ENCODE measurements at places on chromosomes 2 and 18.

DNA sequence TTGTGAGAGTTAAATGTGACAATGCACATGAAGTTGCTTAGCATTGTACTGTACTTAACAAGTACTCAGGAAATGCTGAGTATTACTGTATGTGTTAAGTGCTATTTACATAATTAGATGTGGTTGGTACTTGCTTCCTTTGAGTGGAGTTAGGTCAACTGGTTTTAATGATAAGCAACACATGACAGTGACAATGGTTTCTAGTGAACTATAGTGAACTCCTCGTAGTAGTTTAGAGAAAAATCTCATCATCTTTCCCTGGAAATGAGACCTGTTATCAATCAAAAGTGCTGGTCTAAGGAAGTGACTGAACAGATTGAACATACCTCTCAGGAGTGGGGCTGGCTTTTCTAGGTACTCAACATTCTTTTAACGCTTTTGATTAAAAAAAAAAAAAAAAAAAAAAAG, 29.2 kb upstream of the ZDBF2 start:
- no peak for DNase-seq

DNA sequence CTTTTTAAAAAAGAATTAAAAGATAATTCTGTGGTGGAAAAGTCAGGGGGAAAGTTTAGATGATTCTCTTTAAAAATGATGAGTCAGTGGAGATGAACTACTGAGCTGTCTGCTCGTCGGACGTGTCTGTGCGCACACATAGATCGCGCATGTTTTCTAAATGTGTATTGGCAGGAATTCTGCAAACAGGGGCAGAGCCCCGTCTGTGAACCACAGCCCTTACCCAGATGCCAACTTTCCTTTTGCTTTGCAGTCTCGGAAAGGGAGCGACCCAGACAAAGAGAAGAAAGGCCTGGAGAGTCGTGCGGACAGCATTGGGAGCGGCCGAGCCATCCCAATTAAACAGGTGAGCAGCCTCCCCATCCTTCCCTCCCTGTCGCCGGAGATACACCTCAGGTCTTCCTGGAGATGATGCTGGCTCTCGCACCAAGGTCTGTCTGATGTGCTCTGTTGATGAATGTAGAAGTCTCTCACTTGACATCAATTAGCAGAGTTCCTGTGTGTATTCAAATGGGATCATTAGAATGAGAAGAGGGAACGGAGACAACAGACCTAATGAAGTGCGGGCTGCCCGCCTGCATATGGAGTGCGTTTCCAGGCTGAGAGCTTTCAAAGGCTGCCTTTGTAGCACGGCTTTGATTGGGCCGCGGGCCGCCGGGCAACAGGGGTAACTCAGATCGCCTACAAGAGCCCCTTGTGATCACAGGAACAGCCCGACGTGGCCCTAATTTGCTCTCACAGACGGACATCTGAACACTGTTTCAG, 313.3 kb downstream of the AGAP1 start:
- DNase-seq, result no peak

DNA sequence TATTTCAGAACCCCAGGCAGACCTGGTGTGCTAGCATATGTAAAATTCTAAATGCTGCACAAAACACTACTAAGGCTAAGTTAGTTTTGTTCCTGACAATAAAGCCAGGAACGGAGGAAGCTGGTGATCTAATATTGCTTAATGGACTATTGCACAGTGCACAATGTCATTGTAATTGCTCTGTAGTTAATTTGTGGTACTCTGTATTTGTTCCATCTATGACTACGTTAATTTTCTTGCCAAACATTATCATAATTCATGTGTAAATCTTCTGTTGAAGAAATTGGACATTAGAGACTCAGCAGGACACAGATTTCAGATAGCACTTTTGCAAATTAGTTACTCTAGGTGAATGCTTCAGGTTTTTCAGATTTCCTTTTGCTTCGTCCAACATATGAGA, 232.3 kb downstream of the RIT2 start:
- no peak for DNase-seq

DNA sequence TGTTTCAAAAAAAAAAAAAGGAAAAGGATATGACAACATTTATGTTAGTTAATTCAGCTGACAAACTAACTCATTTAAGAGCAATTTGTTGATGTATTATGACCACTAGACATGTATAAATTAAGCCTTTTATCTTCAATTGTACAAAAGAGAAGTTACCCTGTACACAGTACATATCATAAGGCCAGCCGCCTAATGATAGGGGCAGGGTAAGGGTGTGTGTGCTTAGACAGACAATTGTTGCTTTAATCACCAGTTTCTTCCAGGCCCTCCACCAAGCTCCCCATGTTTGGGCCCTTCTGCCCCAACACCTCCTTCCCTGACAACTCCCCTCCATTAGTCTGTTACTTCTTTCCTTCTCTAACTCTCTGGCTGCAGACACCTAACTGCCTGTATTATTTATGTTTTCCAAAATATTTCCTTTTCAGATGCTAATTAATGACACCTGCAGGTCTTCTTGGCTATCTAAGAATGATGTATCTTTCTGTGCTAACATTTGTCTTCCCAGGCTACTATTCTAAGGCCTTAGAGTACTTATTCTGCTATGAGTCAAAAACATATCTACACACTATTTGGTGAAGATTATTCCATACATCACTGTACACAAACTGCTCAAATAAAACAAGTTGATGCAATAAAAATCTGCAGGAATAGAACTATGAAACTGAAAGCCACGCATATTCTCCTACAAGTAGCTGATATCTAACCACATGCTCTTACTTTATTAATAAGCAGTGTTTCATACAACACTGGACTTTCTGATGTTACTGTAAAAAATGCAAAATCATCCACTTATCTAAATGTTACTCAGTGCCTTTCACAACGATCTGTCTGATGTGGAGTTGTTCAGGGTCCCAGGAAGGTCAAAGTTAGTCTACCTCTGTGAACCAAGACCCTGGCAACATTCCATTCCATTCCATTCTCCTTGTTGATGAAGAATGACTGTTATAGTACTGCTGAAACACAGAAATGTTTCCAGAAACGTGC, 26.4 kb downstream of the TMEM131 start:
- DNase-seq, result no peak

DNA sequence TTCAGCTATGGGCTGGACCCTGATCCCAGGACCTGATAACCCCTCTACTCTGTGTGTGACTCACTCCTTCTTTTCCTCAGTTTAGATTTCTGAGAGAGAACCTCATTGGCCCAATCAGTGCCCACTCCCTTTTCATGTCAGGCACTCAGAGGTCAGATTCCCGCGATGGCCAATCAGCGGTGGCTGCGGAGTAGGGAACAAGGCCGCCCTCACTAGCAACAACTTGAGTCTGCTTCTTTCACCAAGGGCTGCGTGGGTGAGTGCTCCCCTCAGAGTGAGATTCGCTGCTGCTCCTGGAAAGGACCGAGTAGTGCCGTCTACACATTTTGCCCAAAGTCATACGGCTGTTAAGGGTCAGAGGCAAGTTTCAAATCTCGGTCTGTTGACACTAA, 34.7 kb downstream of the NPPC start:
- DNase-seq, result no peak

DNA sequence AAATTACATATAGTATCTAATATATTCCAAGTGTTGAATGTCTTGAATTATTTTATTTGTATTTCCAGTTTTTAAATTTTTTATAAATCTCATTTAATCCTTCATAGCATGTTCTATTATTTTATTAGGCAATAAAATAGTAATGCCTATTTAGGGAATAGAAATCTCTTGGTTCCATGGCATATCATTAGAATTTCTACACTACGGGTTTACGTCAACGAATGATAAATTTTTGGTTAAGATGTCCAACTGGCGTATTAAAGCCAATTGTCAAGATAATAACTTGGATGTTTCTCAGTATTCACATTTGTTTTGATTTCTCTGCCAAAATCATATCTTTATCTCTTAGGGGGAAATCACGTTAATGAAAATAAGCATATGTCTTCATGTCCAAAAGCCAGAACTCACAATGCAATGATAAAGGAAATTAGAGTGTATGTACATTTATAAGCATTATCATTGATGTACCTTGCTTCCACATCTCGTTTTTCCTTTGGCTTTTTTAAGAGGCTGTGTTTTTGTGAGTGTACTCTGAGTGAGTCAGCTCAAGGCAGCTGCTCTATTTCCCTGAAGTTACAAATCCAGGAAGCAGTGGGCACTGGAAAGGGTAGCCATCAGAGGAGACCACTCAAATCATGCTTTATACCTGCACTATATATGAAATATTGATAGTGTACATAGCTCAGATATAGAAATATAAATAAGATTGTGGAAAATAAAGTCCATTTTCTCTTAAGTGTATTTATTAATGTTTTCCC, 115.8 kb upstream of the PDE1A start:
- DNase-seq, result no peak

DNA sequence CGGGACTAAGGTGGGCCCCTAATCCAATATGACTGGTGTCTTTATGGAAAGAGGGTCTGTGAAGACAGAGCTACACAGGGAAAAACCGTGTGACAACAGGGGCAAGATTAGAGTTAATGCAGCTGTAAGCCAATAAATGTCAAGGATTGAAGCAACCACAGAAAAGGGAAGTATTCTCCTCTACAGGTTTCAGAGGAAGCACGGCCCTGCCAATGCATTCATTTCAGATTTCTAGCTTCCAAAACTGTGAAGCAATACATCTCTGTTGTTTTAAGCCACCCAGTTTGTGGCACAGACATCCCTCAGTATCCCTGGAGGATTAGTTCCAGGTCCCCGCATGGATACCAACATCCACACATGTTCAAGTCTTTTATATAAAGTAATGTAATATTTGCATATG, 48.8 kb downstream of the SPP2 start:
- no peak for DNase-seq

- no peak for DNase-seq
Observed at GRCh38 chr2:143608063-143608423, 478.8 kb downstream of the ARHGAP15 start.

- no peak for DNase-seq
Observed at GRCh38 chr2:71385012-71385411, 53.4 kb downstream of the ZNF638 start.

DNA sequence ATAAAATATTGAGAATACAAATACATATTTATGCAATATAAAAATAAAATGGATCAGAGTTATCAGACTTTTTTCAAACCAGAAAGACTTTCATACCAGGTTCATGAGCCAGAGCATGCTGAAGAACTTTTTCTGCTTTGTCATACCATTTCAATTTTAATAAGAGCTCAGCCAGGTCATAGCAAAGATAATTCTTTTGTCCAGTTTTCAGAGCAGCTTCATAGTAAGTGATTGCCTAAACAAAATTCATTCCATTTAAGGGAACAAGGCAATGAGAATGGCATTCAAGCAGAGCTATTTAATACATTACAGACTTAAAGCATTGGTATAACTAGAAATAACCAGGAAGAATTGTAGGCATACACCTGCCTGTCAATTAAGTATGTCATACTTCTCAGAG, 42.3 kb downstream of the TTC21B start:
- no peak for DNase-seq

GRCh38 chr2:75666911-75667310, 20.3 kb downstream of the MRPL19 start:
- no peak for DNase-seq

DNA sequence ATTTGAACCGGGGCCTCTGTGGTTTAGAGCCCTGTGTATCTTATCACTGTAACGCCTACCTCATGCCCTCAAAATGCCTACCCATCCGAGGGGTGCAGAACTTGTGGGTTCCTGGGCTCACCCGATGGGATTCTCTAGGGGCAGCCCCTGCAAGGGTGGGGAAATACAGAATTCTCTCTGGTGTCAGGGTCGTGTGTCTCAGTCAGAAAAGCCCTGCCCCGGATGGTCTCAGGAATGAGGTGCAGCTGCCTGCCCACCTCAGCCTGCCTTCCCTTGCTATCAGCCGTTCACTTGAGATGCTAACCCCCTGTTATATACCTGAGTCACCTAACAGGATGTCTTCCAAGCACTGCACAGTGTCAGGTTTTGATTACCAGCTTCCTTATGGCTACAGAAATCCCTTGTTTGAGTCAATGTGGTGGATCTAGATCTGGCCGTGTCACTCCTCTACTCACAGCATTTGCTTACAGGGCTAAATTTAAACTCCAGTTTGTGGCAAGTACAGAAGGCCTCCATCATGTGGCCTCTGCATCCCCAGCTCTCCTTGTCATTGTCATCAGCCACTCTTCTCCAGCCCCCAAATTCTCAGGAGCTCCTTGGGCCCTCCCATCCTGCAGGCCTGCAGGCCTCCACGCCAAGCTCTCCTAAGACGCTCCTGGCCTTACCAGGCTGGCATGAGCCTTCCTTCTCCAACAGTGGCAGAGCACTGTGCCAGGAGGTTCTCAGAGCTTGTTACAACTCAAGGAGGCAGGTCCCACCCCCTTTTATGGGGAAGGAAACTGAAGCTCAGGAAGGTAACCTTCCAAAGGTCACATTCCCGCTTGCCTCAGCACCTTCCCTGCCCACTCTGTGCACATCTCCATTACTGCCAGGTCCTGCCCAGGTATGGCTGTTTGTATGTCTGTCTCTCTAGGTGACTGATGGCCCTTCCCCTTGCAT, 14.3 kb upstream of the MAP3K2 start:
- DNase-seq, result no peak

DNA sequence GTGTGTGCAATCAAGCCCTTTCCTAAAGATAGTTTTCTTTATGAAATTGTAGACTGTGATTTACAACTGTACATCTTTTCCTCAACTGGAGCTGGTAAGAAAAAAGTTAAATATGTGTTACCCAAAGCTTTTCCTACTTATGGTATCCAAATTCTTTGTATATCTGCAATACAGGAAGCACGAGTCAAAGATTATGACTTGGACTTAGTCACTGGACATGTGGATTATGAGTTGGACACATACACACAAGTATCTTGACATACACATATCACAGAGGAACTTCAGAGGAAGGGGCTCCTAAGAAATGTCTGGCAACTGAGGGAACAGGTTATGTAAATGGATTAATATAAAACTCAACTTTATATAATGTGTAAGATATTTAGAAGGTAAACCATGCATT, 35.2 kb downstream of the PRELID3A start:
- DNase-seq, result no peak

DNA sequence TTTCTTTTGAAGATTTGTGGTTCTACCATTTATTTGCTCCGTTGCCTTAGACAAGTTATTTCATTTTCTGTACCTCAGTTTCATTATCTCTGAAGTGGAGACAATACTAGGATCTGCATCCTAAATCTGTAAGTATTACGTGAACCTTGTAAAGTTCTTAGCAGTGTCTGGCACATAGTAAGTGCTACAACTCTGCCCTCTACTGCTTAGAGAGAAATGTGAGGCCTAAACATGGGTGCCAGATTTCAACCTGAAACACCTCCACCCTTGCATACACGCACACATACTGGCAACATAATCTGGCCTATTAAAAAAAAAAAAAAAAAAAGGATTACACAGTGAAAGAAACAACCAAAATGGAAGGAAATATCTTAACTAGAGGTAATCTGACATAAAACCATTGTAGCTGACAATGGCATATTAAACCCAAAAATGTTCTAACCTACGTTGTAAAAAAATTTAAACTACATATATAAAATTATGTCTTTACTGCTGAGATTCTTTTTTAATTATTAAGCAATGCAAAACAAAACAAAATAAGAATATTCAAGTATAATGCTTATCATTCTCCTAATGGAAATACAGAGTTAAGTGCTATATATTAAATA, 132.6 kb downstream of the MAP2 start:
- peak; percentile 51 for DNase-seq

- DNase-seq, result no peak
Observed at GRCh38 chr2:17270894-17271293, 247.3 kb downstream of the RAD51AP2 start.

GRCh38 chr18:28065031-28065792, 111.7 kb downstream of the CDH2 start:
- no peak for DNase-seq

- DNase-seq, result no peak
Observed at GRCh38 chr2:212939777-212940531, 211.5 kb downstream of the IKZF2 start.

GRCh38 chr2:31371691-31372090, 42.9 kb downstream of the XDH start:
- no peak for DNase-seq

- no peak for DNase-seq
Observed at GRCh38 chr2:57461624-57462023, 585.0 kb upstream of the VRK2 start.

All from NCI-H460 (cell line).